ENCODE measurements at places on chromosomes 3 and 15.

- DNase-seq, result no peak
These were observed 49.7 kb upstream of the USP3 start for GRCh38 chr15:63454503-63455211.

DNA sequence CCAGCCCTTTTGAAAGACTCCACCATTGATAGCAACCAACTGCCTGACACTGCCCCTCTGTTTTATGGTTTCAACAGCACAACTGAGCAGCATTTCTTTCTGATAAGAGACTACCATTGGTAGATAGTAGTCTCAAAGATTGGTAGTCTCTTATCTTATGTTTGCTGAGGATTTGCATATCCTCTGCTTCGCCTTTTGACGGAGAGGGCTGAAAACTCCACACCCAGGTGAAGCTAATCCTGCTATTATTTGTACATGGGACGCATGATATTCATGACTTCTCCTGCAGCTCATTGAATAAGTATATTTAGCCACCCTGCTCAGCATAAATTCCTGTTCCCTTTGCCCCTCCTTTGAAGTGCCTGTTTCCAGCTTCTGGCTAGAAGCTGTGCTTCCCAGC lies 119.4 kb upstream of the STRIT1 start:
- DNase-seq, result no peak

DNA sequence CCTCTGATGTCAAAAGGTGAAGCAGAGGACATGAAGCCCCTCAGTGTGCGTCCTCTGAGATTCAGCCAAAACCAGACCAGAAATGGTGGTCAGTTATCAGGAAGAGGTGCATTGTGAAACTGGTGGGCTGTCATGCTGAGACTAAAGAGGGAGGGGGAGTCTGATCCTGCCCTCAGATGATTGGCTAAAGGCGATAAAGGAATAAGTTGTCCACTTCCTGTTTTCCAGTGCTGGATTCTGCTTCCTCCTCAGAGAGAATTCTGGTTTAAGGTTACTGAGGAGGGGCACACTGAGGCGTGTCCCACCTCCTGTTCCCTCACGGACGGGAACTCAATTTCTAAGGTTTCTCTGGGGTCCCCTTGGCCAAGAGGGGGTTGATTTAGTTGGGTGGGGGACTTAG lies 97.0 kb upstream of the UBE3A start:
- no peak for DNase-seq

DNA sequence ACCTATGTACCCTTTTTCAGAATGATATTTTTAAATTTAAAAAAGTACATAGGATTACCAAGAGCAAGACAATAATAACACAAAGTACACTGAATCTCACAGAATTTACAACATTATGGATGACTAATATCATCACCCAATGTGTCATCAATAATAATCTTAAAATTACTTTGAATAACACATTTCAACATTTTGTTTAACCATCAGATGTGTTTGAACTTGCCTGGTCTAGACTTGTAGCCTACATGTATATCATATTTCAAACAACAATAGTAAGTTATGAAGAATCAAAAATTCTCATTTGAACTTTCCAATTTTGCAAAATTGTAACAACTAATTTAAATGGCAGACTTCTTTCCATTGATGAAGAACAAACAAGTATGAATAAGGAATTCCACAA lies 15.1 kb downstream of the LRRC3B start:
- no peak for DNase-seq

- DNase-seq, result no peak
These were observed 36.5 kb downstream of the SLC12A6 start for GRCh38 chr15:34301058-34301457.

- no peak for DNase-seq
These were observed 144.2 kb downstream of the GHSR start for GRCh38 chr3:172303941-172304558.

Data from activated T-cell treated with anti-CD3 and anti-CD28 coated beads, Interleukin-2, amount 50 U/mL, for 4 hours (primary cell).